8988T (cell line): ENCODE measurements at places on chromosomes 2 and 18.

GRCh38 chr2:172120118-172120517 lies 17.4 kb upstream of the DLX2 start:
- DNase-seq = no peak

DNA sequence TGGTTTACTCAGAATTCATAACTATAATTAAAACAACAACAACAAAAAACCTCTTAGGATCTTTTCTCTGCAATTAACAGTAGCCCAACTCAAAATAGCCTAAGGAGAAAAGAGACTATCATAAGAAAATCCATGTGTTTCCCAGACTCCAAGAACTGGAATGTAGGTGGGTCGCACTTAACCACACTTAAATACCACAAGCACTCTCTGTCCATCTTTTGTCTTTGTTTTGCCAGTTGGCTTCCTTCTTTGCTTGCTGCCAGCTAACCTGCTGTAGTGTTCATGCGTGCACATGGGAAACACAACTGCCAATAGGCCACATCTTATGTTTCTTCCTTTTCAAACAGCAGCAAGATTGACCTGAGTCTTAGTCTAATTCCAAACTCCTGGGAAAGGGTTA lies 24.1 kb upstream of the ACVR1 start:
- no peak for DNase-seq

DNA sequence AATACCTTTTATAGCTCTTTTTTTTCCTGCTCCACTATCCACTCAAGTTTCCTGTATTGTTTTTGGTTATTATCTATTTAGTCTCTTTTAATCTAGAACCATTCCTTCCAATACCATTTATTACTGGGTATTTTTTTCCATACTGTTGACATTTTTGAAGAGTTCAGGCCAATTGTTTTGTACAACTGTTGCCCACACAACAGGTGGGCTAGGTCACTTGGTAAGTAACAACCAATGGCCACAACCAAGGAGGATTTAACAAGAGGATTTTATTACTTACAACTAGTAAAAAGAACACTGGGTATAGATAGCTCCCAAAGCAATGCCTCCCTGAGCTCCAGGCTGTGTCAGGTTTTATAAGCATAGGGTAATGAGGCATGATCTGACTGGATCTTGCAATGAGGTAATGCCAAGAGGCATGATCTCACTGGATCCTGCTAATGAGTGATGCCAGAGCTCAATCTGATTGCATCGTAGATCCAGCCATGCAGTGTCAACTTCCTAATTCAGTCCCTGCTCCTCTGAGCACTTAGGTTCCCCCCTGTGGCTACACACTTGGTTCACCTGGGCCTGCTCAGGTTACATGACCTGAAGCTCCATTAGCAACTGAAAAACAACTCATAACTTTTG lies 7.1 kb upstream of the CEP68 start:
- no peak for DNase-seq

DNA sequence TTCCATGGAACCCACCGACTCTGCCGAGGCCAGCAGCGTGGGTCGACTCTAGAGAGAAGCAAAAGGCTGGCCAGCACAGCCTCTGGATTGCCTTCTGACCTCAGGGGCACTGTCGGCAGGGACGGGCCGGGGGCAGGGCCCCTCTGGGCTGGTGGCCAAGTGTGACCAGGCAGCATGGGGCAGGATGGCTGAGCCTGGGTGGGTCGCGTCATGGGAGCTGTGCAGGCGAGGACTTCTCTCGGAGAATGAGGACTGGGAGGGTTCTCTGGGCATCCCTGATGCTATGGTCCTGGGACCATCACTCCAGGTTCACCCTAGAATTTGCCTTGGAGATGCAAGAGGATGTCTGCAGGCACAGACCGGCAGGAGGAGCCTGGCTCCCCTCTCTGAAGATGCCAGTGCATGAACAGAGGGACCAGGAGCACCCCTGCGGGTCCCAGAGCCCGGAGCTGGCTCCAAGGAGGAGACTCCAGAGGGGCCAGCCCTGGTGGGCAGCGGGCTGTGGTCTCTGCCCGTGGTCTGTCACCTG lies 289.2 kb downstream of the NDUFA10 start:
- DNase-seq = no peak

- DNase-seq = no peak
Observed at GRCh38 chr2:151757861-151758260, 23.6 kb upstream of the NEB start.

- DNase-seq = no peak
Observed at GRCh38 chr2:182915369-182916326, 49.2 kb upstream of the FRZB start.

DNA sequence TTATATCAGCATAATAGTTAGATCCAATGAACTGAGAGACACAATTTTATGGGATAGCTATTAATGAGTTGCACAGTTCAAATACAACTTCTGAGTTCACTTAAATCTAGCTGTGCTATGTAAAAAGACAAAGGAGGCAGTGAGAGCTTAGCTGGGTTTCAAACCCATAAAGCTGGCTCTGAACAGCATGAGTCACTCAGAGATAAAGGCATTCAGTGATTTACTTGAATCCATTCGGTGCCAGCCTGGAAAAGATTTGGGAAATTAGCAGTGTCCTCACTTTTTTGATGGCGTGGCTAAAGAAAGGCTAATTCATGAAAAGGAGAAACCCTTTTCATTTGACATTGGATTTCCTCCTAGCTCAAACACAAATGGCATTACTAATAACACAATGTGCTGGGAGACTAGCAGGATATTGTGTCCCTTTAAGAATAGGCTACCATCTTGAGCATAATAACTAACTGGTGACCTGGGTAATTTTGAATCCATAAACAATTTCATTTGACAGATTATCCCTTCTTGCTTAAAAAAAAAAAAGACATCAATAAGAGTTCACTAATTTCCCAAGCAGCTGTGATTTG lies 98.4 kb upstream of the NEUROD1 start:
- no peak for DNase-seq

- DNase-seq = no peak
Observed at GRCh38 chr2:171150694-171151285, 9.9 kb downstream of the TLK1 start.

DNA sequence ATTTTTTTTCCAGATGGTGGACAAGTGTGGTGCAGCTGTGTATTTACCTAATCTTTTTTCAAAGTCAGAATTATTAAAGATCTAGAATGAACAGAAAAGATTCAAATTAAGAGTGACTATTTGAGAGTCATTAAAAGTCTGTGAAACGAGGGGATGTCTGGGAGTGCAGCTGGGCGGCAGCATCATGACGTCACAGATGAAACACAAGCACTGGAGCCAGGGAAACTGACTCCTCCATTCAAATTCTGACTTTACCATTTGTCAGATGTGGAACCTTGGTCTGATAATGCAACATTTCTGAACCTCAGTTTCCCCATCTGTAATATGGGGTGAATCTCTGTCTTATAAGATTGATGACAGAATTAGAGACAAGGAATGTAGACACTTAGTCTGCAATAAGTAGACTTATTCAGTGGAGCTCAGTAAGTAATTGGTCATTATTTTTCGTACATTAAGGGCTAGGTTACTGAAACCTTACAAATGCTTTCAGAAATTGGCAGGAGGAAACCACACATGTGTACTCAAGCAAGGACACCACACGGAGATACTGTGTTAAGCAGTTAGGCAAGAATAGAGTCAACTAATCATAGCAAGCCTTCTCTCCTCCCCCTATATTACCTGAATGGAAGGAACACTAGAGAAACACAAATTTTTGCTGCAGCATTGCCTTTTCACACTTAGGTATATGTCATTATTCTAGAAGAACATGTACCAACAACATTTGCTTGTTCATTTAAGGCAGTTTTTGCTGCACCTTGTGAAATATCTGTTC lies 27.8 kb upstream of the CXXC1 start:
- no peak for DNase-seq

DNA sequence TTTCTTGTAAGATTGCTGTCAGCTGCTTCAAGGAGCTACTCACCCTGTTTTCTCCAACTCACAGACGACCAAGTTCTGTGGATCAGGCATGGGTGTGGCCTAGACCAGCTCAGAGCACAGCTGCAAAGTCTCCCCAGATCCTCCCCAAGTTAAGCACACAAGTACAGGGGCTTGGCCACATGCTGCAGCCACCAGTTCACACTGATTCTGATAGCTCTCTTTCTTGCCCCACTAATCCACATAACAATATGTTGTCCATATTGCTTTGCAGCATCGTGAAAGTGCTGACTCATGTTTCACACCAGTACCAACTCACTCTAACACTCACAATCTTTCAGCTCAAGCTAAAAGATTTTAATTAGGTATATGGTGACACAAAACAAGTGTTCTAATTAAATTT lies 437.0 kb downstream of the PARD3B start:
- DNase-seq = no peak

DNA sequence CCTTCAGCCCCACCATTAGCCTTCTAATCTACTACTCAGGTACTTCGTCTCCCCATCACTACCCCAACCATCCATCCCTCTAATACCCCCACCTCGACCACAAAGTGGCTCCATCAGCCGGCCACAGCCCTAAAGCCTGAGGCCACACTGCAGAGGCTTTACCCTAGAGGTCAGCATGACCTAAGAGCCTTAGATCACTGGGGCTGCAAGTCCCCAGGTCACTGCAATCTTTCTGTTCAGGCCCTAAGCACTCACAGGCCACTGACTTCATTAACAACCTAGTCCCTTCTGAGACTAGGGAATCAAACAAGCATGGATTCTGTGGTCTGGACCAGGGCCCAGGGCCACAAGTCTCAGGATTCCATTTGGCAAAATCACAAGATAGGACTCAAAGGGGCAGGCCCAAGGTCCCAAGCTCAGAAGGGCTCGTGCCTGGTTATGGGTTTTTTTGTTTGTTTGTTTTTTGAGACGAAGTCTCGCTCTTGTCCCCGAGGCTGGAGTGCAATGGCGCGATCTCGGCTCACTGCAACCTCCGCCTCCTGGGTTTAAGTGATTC lies 37.0 kb upstream of the PKDCC start:
- DNase-seq = no peak

DNA sequence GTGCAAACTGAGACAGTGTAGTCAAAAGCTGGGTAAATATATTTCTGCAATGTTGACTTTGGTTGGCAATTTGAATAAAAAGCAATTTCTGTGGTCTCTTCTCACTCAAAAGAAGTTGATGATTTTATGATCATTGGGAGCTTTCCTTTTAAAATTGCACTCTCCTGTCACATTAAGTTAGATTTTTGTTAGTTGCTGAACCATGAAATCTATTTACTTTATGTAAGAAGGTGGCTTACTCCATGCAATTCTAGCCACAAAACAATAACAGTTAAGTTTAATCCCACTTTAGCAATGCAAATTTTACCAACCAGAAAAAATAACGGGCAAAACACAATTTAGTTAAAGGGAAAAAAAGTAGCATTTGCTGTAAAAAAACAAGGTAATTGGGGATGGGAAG lies 48.3 kb downstream of the DLGAP1 start:
- no peak for DNase-seq

DNA sequence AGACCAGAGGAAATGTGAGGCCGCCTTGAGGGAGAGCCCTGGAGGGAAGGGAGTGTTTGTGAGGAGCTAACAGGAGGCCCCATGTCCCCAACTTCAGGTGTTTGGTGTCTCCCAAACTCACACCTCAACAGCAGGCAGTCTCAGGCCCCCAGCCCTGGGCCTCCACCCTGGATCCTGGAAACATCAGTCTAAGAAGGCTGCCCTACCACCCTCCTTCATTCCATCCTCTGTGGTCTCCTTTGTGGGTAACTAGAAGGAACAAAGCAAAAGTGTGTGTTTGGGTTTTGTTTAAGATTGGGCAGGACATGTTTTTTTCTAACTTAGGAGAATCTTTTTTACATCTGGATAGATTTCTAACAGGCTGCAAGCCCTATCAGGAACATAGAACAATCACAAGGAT lies 404.3 kb downstream of the BCL11A start:
- DNase-seq = no peak

- no peak for DNase-seq
Observed at GRCh38 chr2:36871068-36871707, 95.1 kb downstream of the STRN start.

- DNase-seq = no peak
Observed at GRCh38 chr2:178859730-178860129, 52.5 kb upstream of the TTN start.

DNA sequence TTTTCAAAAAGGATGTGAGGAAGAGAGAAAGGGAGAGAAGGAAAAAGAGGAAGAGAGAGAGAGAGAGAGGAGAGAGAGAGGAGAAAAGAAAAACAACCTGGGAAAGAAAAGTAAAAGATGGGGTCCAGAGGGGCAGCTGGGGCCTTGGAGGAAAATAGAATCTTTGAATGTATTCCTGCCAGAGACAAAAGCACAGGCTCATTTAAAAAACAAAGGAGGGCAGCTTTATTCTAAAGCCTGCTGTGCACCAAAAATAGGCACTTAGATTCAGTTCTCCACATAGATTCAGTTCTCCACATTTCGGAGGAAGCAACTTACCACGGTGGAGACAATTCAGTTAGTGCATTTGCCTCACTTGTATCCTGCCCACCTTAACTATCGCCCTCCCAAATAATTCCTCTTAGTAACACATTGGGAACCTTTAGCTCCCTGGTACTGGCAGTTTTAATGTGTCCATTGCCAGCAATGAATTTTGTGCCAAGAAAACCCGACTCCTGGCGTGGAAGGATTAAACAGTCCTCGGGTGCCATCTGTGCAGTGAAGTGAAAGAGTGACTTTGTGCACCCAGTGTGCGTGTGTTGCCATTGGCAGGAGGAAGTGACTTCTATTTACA lies 71.3 kb downstream of the DPP4 start:
- no peak for DNase-seq

GRCh38 chr2:122009561-122009960 lies 254.1 kb downstream of the TSN start:
- DNase-seq = no peak

- no peak for DNase-seq
Observed at GRCh38 chr2:31998731-31999383, 12.0 kb downstream of the MEMO1 start.
